ENCODE measurements at places on chromosomes 16 and 17.

- DNase-seq, result no peak
These were observed 49.4 kb downstream of the MEAK7 start for GRCh38 chr16:84455031-84455430.

GRCh38 chr17:71922439-71922838 lies 198.4 kb upstream of the SOX9 start:
- no peak for DNase-seq

GRCh38 chr16:70679671-70680494 lies 6.0 kb downstream of the MTSS2 start:
- no peak for DNase-seq

- DNase-seq, result no peak
These were observed 18.2 kb upstream of the CSNK1D start for GRCh38 chr17:82291582-82292250.

DNA sequence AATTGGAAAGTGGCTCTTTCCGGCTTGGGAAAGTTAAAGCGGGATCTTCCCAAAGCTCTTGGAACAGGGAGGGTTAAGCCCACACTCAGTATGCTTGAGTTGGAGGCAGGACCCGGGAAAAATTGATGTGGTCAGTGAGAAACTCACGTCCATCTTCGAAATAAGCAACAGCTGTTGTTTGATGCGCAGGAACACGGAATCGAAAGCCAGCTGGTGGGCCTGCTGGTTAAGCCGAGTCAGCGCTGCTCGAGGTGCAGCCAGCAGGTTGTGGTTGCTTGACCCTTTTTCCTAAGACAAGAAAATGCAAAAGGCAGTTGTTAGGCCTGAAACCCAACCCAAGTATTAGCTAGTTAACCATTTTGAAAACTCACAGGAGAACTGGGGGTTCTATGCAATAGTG lies 49.4 kb downstream of the COG7 start:
- DNase-seq, result no peak

GRCh38 chr16:56732832-56733231 lies 2.9 kb downstream of the NUP93 start:
- DNase-seq, result no peak

DNA sequence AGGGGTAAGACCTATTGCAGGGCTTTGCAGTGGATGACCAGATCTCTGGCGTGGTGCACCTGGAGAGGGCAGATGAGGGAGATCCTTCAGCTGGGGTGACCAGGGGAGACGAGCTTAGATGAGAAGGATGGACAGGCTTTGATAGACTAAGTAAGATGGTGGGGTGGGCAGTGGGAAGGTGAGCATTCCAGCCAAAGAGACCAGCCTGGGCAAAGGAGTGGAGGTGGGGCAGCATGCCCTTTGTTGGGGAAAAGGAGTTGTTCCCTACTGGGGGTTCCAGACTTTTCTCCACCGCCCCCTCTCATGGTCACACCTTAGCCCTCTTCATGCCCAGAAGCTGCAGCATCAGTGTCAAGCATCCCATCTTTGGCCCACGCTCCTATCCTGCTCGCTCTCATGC lies 27.6 kb downstream of the ANKRD40 start:
- no peak for DNase-seq

- no peak for DNase-seq
These were observed 20.9 kb upstream of the MPRIP start for GRCh38 chr17:17021194-17021863.

- DNase-seq, result peak; percentile 73
These were observed 1.8 kb upstream of the SOST start for GRCh38 chr17:43760254-43760852.

DNA sequence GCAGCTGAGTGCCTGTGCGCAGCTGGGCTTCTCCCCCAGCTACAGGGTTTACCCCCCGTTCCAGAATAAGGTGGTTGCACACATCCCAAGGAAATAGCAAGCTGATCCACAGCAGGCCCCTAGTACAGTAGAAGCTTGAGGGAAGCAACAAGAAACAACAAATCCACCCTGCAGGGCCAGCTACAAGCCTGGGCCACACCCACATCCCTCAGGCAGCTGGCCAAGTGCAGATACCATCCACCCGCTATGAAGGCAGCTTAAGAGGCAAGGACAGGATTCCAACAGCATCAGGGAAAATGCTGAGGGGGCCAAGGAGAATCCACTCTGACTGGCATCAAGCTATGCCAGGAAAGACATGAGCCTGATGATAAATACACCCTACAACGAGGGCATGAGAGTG lies 66.9 kb upstream of the RCVRN start:
- DNase-seq, result no peak

DNA sequence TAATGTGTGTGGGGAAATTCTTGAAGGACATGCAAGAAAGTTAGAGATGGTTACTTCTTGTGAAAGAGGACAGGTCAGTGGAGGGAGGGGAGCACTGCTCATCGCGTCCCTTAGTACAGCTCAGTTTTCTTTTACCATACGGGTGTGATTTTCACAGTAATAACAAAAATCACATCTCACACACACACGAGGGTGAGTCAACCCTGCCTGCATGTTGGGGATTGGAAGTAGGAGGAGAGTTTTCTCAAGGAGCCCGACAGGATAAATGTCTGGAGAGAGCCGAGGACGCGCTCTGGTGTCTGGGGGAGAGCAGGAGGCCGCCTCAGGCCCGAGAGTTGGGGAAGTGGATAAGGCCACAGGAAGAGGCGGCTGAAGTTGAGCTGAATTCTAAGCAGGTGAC lies 16.4 kb downstream of the PLCD3 start:
- no peak for DNase-seq

GRCh38 chr17:67211742-67212141 lies 33.3 kb downstream of the HELZ start:
- no peak for DNase-seq
